ENCODE measurements at places on chromosomes 3 and 15.

DNA sequence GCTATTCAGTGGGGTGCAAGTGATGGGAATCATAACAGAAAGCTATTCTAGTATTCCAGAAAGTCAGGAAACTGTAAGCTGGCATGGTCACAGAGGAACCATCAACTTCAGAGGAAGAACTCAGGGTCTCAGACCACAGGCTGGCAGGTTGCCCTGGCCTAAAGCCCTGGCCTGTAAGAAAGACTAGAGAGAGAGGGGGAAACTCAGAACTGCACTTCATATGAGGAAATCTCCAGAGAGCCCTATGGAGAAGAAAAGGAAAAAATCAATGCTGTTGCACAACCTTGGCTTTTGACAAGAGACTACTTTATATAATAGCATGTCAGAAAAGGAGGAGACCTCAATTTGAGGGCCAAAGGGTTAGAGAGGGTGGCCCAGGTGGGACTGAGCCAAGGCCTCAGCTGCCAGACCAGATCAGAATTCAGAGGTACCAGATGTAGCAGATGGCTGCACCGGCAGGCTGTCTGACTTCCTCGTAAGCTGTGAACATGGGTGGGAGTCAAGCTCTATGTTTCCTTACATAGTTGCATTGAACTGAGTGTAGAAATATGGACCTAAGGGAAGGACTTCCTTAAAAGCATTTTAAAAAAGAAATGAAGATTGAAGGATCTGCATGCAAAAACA lies 333.8 kb downstream of the PDCD6IP start:
- no peak for DNase-seq

- DNase-seq: no peak
These were observed 35.6 kb downstream of the ZXDC start for GRCh38 chr3:126439968-126440708.

GRCh38 chr3:16840101-16840424 lies 44.7 kb upstream of the PLCL2 start:
- no peak for DNase-seq

- no peak for DNase-seq
These were observed 121.5 kb upstream of the TSC22D2 start for GRCh38 chr3:150286390-150287147.

- no peak for DNase-seq
These were observed 269.4 kb upstream of the ROPN1 start for GRCh38 chr3:124261306-124261705.

DNA sequence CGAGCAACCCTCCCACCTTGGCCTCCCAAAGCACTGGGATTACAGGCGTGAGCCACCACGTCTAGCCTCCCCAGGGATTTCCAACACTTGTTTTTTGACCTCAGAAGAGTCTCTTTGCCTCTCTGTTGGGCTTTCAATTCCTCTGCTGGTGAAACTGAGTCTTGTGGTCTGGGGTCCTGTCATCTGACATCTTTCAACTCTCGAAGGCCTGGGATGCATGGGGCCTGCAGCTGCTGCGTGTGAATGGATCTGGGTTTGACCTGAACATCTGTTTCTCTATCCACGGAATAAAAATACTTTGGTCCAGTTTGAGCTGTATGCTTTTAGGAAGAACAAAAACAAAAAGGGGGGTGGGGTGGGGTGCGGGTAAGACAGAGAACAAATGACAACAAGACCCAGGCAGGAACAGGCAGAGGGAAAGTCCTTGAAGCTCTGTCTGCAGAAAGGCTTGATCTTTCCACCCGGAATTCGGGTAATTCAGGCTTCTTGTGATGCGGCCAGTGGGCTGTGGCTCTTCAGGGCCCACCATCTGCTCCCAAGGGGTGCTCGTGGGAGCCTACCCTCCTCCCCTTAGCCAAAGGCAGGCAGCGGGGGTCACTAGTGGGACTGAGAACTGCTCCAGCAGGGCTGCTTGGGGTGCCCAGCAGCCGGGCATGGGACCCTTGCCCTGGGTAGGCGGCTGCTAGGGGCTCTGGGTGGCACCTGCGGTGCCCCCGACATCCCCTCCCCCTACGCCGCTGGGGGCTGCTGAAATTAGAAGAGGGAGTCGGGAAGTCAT lies 71.5 kb downstream of the SLC12A8 start:
- DNase-seq: no peak

DNA sequence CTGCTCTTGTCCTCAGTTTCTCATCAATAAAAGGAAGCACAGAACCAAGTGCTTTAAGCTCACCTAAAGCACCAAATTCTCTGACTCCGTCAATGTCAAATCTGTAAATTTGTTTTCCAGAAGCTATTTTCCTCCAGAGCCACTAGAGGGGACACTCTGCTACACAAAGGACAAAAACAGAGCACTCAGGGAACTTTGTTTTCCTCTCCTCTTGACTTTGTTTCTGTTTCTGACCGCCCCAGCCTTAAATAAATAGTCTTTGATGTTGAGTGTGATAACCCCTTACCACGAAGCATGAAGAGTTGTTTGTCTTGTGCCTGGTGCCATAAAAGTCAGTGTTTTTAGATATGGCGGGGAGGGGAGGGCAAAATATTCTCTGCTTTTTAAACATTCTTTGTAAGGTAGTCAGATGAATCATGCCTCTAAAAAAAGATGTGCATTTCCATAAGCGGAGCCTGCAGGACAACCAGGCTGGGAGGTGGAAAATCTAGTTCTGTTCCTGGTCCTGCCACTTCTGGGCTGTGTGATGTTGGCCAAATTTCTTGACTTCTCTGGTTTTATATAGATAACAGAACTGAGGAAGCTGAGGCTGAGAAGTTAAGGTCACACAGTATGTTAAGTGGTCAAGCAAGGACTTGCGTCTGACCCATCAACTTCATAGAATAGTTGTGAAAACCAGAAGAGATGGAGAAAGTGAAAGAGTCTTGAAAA lies 7.3 kb upstream of the ZBTB38 start:
- DNase-seq: peak; percentile 87

DNA sequence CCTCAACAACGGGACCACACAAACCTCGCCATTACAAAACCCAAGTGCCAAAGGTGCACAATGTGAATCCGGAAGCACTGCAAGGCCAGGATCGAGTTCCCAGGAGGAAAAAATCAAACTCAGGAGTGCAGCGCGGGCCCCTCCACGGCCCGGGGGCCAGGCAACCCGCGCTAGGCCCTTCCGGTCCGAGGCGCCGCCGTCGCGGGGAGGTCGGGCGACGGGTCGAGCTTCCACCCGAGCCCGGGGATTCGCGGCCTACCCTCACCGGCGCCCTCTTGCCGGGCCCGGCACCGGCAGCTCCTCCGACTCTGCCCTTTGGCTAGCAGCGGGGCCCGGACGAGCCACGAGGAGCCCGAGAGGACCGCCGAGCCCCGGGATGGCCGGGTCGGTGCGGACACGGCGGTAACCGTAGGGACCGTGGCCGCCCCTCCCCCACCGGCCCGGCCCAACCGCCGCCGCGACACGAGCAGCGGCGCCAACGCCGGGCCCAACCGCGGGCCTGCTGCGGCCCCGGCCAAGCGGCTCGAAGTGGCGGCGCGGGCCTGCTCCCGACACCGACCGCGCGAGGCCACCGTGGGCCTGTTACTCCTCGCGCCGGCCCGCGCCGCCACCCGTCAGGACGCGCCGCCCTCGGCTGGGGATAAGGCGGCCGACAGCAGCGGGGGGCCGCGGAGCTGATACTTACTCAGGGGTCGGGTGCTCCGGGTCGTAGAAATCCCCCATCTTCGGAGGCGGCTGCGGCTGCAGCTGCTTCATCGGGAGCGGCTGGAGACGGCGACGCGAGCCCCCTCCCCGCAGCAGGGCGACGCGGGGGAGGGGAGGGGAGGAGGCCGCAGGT lies 525 bp downstream of the SETD2 start:
- no peak for DNase-seq

DNA sequence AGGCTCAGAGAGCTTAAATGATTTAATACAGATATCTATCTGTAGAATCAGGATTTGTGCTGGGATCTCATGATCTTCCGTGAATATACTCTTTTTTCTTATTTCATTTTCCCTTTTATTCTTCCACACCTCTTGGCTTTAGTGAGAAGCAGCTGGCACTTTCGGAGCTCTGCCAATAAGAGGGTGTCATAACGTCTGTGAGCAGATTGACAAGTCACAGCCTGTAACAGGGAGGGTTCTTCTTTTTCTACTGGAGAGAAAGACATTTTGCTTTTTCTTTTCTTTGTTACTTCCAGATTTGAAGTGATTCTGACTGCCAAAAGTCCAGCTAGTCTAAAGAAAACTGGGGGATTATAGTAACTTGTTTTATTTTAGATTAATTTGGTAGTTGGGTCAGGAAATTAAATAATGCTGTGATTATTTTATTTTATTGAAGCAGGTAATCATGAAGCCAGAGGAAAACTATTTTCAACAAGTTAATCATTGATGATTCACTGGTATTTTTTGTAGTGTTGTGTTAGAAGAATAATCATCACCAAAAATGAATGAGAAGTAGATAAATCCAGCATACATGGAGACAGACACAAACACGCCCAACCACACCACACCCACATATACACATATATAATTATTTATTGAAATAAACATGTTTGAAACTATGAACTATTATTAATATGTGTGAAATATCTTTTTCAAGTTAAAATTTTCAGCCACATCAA lies 69.8 kb downstream of the TNFAIP8L3 start:
- DNase-seq: no peak

DNA sequence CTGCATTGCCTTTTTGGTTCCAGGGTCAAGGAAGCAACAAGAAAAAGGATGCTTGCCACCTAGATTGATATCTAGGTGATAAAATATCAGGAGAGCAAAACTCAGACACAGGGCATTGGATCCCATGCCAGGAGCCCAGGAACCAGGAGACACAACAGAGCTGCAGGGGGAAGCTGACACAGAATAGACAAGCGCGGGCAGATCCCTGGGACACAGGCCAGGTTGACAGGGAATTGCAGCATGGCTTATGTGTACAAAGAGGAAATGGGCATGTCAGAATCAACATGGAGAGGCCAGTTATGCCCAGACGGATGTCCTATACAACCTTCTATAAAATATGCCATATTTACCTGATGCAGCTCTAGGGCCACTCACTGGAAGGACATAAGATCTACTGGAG lies 84.2 kb downstream of the SEMA6D start:
- no peak for DNase-seq

GRCh38 chr15:69303337-69304181 lies 4.8 kb downstream of the PAQR5 start:
- DNase-seq: no peak

DNA sequence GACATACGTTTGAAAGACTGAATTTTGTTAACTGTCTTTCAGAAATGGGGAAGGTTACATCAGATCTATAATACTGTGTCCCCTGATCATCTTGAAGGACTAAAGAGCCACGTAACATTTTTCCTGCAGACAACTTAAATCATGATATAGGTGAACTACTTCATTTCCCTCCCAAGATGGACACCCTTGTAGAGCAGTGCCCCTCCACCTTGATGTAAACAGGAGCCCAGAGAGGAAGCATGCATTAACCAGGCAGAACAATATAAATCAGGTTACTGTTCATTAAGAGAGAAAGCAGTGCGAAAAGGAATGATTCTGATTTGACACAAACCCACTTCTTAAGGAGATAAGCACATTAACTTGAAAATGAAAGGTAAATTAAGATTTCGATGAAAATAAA lies 36.1 kb downstream of the USP3 start:
- DNase-seq: no peak

DNA sequence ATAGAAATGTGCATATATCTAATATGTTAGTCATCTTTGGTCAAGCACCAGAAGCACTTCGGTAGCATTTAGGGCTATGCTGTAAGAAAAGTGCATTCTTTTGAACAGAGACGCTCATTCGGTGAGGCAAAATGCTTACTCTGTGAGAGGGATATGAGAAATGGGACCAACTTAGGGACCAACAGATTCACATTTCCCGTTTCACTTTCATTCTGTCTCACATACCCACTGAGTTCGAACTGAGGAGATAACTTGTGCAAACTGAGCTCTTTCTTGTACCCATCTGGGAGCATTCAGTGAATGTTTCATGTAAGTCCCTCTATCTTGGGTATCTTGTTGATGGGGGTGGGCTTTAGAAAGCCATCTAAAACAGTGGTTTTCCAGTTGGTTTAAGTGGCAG lies 135.3 kb downstream of the FEZF2 start:
- DNase-seq: no peak

DNA sequence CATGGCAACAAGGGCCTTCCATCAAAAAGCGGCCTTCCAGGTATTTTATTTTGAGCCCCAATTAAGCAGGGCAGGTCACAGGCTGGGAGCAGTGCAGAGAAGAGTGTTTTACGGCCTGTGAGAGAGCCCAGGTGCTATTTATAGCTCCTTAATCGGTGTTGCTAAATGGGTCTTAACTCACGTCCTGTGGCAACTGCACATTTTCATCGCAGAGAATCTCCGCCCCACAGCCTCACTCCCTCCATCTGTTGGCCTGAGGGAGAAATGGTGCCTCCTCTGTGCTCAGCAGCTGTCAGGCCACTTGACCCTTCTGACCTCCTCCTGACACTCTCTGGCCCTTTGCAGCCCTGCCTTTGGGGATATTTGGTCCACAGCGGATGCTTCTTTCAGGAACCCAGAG lies 58.6 kb downstream of the SPSB4 start:
- DNase-seq: no peak

GRCh38 chr3:87161013-87161412 lies 66.1 kb upstream of the CHMP2B start:
- DNase-seq: no peak

DNA sequence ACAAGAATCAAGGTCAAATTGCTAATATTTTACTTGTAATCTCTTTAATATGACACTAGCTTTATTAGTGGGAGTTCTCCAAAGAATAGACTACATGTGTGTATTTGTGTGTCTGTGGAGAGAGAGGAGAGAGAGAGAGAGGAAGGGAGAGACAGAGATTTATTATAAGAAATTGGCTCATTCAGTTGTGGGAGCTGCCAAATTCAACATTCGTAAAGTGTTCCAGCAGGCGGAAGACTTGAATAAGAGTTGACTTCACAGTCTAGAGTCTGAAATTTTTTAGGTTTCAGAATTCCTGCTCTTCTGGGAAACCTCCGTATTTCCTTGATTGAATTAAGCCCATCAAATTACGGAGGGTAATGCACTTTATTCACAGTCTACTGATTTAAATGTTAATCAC lies 4.7 kb upstream of the CLDN1 start:
- no peak for DNase-seq

DNA sequence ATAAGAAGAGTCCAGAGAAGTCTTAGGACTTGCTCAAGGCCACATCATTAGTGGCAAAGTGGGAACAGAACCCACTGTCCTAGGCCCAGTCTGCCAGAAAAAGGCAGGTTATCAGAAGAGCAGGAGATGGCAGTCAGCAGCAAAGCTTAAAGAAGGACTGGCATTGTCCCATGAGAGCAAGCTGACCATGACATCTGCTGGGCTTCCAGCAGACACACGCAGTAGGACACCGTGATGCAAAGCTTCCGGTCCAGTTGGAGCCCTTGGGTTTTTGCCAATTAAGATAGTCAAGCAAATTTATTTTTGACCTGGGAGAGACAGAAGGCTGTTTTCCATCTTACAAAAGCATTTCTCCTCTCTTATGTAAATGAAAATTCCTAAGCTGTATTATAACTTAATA lies 42.1 kb downstream of the ZBTB38 start:
- no peak for DNase-seq

DNA sequence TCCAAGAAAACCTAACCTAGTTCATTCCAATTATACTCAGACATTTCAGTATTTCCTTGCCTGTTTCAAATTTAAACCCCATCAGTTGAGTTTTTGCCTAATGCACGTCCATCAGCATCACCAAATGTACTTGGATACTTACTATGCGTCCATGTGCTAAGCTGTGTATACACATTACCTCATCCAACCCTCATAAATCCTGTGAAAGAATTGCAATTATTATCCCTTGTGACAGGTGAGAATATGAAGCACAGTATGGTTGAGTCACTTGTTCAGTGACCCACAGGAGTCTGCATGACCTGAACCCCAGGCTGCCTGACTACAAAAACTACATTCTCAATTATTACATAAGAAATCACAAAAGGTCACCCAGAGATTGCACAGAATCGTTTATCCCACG lies 2.5 kb downstream of the OR5K2 start:
- DNase-seq: no peak

- DNase-seq: no peak
These were observed 27.8 kb downstream of the ARHGEF3 start for GRCh38 chr3:56773986-56774385.
